ENCODE measurements at places on chromosomes 12 and 14.

DNA sequence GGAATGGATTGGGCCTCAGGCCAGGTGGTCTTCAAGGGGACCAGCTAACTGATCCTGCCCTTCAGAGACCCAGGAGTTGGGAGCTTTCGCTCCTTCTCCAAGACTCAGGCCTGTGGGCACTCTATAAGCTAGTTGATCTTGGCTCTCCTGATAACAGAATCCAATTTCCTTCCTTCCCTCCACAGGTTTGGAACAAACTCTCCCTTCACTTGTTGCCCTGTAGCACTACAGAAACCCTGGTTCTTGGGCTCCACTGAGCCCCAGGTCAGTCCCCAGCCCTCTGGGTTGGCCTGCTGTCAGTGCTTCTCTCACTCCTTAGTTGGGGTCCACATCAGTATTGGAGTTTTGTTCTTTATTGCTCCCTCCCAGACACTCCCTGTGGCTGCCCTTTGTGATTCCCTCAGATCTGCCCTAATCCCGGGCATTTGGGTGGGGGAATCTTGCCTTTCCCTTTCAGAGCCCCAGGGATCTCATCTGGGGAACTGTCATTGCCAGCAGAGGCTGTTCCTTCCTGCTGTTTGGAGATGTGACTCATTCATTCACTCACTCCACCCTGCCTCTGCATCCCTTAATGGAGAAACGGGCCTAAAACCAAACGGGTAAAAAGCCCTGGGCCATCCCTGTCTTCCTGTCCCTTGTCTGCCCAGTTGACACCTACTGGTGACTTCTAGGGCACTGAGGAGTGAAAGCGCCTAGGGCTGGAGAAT lies 4.4 kb upstream of the GPD1 start:
- no peak for DNase-seq

- DNase-seq: no peak
Observed at GRCh38 chr12:53600490-53601295, 25.5 kb downstream of the ATF7 start.

GRCh38 chr12:124564232-124564958 lies 3.0 kb downstream of the NCOR2 start:
- DNase-seq: no peak

DNA sequence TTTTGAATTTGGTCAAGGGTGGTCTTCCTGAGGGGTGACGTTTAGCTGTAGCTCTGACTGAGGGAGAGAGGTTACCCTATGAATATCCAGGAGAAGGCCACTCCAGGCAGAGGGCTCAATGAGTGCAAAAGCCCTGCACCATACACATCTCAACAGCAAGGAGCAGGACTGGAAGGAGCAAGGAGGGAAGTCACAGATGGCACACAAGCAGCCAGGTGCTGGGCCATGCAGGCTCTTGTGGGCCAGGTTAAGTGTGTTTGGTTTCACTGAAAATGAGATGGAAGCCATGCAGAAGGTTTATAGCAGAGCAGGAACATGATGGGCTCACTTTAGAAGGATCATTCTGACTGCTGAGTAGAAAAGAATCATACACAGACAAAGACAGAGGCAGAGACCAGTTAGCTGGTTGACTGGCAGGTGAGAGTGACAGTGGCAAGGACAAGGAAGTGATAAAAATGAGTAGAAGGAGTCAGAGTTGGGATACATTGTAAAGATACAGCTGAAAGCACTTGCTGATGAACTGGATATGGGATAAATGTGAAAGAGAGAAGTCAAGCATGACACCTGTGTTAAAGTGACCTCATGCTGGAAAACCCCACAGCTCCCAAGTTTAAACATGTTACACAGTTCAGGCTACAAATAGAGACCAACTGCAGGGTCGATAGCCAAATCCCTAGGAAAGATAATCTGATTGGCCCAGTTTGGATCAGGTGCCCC lies 81.2 kb downstream of the PRKD1 start:
- DNase-seq: no peak

DNA sequence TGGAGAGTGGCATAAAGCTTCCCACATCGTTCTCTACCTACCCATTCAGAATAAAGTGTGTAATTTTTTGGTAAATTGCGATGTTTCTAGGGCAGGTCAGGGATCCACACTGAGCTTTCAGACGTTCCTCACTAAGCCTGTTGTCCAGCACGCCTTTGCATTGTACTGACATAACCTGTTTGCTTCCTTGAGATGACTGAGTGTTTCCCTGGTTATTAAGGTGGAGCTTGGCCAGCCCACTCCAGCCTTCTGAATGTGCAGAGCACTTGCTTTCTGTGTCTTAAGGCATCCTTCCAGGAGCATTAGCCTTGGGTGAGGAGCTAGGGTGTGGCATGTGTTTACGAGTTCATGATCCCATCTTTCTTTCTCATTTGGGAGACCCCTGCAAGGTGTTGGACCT lies 96.4 kb downstream of the TMEM260 start:
- no peak for DNase-seq

Data from left forelimb (tissue), 1 donor.